ENCODE measurements at places on chromosomes 1 and 21. TPM values are rescaled to one million over a fixed set of nuclear protein-coding genes. Genes with fewer than 3 reads are reported as not detected.

AMY2A gene
- not detected for total RNA-seq

RCSD1 gene
- total RNA-seq = not detected

ZNF683 gene
- not detected for total RNA-seq

PRKAA2 gene
- total RNA-seq = 2.2 TPM

- no peak for DNase-seq
Observed at GRCh38 chr1:203104789-203105390, 19.1 kb upstream of the MYOG start.

GRCh38 chr1:163055005-163055404, 14.2 kb upstream of the RGS4 start:
- DNase-seq = no peak
